ENCODE measurements at places on chromosomes 12 and 14.

DNA sequence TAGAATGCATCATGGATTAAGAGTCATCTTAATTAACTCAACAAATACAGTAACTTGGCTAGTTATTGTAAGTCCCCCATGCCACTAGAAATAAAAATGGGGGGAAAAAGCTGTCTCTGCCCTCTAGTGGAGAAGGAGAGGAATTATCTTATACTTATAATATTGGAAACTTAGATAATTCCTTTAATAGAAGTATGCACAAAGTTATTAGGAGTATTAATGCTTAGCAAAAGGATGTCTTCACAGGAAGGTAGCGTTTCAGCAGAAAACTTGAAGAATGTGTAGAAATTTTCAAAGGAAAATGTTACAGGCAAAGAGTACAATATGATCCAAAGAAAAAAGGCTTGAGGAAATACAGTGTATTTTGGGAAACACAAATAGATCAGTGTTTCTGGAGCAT is 19.8 kb downstream of the OR5AU1 start:
- DNase-seq = no peak

- DNase-seq = no peak
Measured at GRCh38 chr12:31206038-31206670, 119.8 kb downstream of the SINHCAF start.

GRCh38 chr12:14185427-14186192 is 179.9 kb upstream of the ATF7IP start:
- DNase-seq = no peak

- DNase-seq = no peak
Measured at GRCh38 chr14:94494085-94494484, 15.2 kb downstream of the SERPINA12 start.

GRCh38 chr14:75295491-75296345 is 17.1 kb downstream of the FOS start:
- DNase-seq = peak; percentile 67
